Stimulated activated CD4-positive, alpha-beta T cell treated with anti-CD3 and anti-CD28 coated beads, Interleukin-2, amount 100 ng/mL, for 48 hours (primary cell): ENCODE measurements at places on chromosomes 13 and 19.

DNA sequence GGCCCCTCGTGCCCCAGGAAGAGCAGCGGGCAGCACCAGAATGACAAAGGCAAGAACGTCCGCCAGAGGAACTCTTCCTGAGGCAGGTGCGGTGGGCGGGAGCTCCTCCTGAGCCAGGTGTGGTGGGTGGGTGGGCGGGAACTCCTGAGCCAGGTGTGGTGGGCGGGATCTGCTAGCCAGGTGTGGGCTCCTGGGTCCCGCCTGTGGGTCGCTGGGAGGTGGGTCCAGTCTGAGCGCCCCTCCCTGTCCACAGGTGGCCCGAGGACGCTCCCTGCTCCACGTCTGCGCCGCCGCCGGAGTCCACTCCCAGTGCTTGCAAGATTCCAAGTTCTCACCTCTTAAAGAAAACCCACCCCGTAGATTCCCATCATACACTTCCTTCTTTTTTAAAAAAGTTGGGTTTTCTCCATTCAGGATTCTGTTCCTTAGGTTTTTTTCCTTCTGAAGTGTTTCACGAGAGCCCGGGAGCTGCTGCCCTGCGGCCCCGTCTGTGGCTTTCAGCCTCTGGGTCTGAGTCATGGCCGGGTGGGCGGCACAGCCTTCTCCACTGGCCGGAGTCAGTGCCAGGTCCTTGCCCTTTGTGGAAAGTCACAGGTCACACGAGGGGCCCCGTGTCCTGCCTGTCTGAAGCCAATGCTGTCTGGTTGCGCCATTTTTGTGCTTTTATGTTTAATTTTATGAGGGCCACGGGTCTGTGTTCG, 7.0 kb upstream of the HCN2 start:
- no peak for DNase-seq

DNA sequence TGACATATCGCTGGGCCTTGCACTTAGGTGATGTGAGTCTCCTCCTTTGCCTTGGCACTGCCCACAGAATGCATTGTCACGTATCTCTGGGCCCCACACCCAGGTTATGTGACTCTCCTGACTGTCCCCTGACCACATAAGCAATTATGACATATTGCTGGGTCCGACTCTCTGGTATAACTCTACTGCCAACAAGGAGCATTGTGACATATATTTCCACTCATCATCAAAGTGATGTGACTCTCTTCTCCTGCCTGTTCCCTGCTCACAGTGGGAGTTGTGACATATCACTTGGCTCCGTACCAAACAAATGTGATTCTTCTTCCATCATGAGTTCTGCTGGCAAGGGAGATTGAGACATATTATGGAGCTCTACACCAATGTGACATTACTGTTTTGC, 15.4 kb upstream of the ZNF681 start:
- DNase-seq, result no peak

- no peak for DNase-seq
Measured at GRCh38 chr13:44306371-44307192, 67.0 kb upstream of the SERP2 start.

- peak; percentile 46 for DNase-seq
Measured at GRCh38 chr19:48842789-48843162, 6.5 kb upstream of the HSD17B14 start.

DNA sequence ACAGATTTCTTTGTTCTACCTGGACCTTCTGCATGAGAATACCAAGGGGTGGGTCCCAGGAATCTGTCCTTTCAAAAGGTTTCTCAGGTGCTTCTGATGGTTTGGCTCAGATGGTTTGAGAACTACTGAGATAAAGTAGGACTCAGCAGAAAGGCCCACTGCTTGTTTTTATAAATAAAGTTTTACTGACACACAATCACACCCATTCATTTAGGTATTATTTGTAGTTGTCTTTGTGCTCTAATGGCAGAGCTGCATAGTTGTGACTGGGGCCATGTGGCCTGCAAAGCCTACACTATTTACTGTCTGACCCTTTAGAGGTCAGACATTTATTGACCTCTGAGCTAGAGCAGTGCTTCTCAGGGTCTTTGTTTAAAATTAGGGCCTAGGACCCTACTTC, 17.6 kb downstream of the EDDM13 start:
- DNase-seq, result no peak

DNA sequence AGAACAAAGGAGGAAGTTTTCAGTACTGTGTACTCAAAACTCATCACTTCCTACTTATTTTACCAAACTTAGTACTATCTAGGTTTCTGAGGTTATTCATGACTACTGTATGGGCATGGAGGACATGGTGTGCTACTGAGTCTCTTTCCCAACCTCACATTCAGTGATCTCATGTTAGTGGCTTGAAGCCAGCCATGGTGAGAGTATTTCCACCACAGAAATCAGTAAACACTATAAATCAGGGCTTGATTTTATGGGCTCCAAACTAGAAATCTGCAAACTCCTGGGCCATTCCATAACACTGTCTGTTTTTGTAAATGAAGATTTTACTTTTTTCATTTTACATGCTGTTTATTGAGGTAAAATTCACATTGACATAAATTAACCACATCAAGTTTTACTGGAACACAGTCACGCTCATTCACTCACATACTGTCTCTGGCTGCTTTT, 19.7 kb downstream of the MED26 start:
- no peak for DNase-seq
